ENCODE measurements at places on chromosomes 16 and 17.

DNA sequence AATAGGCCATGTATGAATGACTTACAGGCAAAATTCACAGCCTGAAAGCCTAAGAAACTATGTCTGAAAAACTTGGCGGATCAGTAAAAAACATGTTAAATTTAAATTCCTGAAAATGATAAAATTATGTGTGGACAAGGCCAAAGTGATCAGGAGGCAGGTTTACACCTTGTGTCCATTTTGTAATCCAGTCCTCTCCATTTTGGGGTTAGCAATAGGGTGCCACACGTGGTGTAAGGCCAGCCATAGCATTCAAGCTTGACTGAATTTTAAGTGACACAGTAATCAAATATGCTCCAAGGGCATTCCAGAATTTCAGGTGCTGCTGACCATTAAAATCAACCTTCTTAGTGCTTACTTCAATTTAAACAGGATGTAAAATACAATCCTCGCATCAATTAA, 2.7 kb downstream of the RNF43 start:
- DNase-seq = no peak

- no peak for DNase-seq
Observed at GRCh38 chr17:80137131-80137530, 9.8 kb downstream of the EIF4A3 start.

- no peak for DNase-seq
Observed at GRCh38 chr17:59752446-59752845, 45.0 kb downstream of the VMP1 start.

DNA sequence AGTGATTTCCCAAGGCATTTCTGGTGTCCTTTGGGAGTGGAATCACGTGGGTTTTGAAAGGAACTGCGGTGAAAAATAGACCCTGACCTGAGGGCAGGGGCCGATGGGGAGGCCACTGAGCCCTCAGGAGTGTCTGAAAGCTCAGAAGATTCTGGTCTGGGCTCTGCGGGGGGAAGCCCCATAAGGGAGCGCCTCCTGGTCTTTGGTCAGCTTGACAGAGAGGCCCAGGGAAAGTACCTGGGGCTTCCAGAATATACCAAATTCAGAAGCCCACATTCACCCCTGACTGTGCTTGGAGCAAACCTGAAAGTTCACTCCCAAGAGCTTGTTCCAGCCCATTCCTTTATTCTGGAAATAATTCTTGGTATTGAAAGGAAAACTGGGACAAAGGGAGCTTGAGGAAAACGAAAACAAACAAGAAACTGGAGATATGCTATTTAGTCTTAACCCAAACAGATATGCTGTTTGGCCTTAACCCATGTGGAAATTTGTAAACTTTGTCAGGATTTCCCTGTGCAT, 23.2 kb upstream of the NAGLU start:
- no peak for DNase-seq

DNA sequence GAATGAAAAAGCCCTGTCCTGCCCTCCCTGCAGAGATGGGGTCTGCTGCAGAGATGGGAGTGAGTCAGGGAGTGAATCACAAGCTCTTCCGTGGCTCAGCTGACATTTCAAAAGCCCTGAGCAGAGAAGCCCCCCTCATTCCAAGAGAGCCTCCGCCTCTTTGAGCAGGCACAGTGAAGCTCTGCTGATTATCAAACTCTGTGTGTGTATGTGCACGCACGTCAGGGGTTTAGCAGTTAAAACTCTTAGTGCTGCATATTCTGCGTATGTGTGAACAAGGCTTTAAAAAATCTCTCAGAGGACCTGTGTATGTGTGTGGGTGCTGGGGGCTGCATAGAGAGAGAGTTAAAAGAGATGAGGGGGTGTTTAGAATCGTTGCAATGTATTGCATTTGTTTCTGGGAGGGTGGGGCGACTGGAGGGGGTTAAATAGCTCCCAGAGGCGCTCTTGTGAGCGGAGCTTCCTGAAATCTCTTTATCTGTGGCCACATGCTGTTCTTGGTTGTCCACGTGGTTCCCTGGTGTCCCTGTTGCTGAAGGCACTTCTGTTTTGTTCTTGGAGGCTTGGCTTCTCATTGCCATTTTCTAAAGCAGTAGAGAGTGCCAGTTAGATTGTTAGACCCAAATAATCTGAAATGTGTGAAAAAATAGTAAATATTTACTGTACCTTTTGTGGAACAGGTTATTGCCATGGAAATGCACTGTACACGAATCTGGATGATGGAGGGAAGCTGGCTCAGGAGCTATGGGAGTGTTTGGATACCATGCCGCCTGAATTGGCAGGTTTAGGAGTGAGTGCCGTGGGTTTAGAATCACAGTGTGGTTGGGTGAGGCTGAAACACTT, 116.6 kb downstream of the PRKCB start:
- DNase-seq = no peak

DNA sequence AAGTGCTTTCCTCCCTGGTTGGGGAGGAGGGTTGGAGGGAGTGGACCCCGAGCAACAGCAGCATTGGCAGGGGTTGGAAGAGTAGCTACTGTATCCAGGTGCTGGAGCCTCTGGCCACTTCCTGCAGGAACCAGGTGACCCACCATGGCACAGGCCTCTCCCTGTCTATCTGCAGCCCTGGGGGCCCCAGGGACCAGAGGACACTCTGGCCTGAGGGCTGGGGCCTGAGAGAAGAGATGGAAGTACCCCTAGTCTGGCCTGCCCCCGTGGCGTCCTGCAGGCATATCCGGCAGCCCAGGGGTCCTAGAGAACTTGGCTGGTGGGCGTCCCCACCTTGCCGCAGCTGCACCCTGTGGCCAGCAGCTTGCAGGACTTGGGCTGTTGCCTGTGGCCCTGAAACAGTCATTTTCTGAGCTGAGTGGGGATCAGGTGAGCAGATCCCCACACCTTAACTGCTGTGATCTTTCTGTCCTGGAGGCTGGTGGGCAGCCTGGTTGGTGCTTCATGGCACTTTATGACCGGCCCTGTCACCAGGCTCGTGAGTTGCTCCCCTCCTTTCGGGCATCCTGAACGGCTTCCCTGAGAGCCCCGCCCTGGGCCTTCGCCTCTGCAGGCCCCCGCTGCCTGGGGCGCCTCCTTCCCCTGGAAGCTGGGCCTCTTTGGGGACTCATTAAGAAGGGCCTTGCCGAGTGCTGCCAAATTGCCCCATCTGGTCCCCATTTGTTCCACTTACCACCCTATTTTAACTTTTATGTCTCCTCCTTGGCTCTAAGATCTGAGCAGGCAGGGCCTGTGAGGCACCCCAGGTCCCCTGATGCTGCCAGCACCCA, 298.6 kb downstream of the SEC14L1 start:
- no peak for DNase-seq

- DNase-seq = no peak
Observed at GRCh38 chr16:11666103-11667055, 1.9 kb upstream of the SNN start.

- no peak for DNase-seq
Observed at GRCh38 chr16:55323637-55324271, at the start of gene IRX6. IRX6 (plus strand) TSS chr16:55324203; CDS start chr16:55325092, 889 bp downstream.

- peak; percentile 50 for DNase-seq
Observed at GRCh38 chr17:18368946-18369345, 5.6 kb upstream of the SHMT1 start.

- DNase-seq = no peak
Observed at GRCh38 chr17:65848751-65849150, 287.3 kb upstream of the AXIN2 start.

GRCh38 chr16:88977018-88977811, at the start of gene CBFA2T3:
CBFA2T3 (minus strand) TSS chr16:88977207; CDS start chr16:88976807, 400 bp downstream.
- DNase-seq = no peak

- no peak for DNase-seq
Observed at GRCh38 chr17:7218166-7218565, 1.5 kb downstream of the DLG4 start.

Data from RWPE1 (cell line).